Naive thymus-derived CD4-positive, alpha-beta T cell (primary cell): ENCODE measurements at places on chromosomes 11 and 22.

DNA sequence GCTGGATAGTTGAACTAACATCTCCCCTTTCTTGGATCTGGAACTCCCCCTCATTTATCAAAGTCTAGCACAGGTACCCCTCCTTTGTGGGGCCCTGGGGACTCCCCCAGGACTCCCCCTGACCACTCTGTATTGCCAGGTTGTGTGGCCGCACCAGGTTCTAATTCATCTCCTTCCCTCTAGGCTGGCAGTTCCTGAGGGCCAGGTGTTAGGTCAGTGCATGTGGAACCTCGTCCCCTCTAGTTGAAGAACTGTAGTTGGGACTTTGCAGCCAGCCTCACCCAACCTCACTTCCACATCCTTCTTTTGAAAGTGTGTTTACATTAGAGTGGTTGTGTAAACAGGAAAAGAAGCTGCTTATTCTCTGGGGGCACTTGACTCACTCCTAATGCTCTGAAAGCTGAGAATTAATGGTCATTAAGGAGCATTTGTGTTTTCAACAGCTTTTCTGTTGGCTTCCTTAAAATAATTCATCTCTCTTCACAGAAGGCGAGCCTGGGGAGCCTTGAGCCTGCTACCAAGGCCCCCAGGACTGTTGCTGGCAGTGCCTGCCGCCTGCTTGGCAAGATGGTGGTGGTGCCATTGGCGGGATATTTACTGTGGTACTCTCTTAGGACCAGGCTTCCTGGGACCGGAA lies 11.8 kb downstream of the UPB1 start:
- no peak for DNase-seq

GRCh38 chr11:111388842-111389241 lies 9.8 kb upstream of the POU2AF1 start:
- DNase-seq = no peak

DNA sequence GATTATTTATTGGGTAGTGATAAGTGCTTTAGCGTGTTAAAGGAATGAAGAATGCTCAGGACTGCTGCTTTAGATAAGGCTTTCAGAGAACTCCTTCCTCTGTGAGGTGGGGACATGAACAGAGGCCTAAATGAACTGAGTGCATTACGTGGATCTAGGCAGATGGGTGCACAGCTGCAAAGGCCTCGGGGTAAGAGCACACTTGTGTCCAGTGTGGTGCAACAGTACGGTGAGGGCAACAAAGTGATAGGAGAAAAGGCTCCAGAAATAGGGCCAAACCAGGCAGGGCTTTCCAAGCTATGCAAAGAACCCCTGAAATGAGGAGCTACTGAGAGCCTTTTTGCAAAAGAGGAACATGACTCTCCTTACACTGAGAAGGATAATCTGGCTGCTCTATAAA lies 45.3 kb upstream of the ARHGAP32 start:
- DNase-seq = no peak

DNA sequence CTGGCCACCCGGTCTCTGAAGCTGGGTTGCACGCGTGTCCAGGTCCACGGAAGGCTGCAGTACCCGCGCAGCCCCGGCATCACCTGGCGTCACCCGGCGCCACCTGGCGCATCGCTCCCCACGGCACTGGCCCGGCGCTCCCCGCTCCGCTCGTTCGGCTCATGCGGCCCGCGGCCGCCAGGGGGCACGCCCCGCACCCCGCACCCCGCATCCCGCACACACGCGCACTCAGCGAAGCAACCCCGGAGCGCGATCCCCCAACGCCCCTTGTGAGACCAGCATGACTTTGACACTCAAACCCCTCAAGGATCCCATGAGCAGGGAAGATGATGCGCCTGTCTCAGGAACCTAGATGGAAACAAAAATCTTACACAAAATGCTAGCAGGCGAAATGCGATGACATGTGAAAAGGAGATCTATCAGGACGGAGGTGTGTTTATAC lies 11.9 kb downstream of the B3GNT6 start:
- peak; percentile 67 for DNase-seq

- DNase-seq = peak; percentile 41
Measured at GRCh38 chr22:38766076-38766777, 10.4 kb upstream of the SUN2 start.

- DNase-seq = no peak
Measured at GRCh38 chr11:22703040-22703439, 36.6 kb downstream of the GAS2 start.

DNA sequence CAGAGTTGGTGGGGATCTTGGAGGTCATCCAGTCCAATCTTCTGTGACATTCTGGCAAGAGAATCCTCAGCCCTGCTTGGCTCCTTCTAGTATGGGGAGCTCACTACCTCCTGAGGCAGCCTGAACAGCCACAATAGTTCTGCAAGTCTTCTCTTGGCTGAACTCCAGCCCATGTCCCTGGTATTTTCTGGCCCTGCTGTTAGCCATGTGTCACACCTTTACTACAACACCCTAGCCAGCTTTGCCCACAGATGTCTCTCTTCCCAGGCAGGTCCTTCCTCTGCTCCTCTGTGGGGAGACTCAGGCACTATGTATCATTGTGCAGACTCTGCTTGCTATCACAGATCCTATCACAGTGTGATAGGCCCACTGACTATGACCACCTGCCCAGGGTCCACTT lies 297.7 kb downstream of the CTTN start:
- DNase-seq = no peak

GRCh38 chr11:10990160-10990559 lies 132.3 kb upstream of the ZBED5 start:
- no peak for DNase-seq

DNA sequence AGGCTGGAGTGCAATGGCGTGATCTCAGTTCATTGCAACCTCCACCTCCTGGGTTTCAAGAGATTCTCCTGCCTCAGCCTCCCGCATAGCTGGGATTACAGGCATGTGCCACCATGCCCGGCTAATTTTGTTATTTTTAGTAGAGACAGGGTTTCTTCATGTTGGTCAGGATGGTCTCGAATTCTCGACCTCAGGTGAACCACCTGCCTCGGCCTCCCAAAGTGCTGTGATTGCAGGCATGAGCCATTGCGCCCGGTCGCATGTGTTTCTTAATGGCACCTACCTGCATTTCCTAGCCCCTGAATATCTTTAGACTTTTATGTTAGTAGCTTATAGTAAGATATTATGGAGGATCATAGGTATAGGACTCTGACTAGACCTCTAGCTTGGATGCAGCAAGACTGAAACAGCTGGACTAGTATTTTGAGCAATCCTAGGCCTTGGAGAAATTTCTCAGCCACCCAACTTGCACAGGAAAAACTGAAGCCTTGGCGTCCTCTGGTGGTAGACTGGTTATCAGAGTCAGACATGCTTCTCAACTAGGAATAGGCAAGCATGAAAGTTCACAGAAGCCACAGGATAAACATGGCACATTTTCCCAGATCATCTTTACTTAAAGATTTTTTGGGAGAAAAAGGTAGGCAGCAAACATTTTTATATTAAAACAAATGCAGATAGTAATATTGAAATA lies 22.7 kb upstream of the C1QTNF4 start:
- DNase-seq = no peak

DNA sequence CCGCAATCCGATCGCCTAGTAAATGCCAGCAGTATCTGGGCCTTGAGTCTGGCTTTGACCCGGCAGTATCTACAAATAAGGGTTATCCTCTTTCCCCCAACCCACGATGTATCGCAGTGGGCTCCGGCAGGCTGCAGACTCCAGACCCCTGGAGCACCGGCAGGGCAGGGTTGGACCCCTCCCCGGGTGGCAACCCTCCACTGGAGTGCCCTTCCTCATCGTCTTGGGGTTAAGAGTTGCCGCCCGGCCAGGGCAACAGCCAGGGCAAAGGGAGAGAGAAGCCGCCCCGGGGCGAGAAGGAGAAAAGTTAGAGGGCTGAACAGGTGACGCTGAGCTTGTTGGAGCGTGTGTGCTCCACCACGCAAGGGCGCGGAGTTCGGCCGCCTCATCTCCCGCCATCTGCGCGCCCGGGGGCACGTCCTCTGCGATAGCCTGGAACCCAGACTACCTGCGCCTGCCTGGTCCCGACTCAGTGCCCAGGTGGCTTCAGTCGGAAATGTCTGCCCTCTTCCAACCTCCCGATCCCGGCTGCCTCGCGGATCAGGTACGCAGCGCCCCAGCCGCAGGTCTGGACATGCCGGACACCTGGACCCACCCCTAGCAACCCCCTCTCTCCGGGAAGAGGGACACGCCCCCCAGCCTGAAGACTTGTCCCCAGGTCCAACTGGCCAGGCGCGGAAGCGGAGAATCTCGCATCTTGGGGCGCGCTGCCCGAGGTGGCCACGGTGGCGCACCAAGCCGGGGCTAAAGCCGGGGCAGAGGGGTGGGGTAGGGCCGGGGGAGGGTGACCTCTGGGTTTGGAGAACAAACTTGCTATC lies 1.2 kb downstream of the DSCAML1 start:
- no peak for DNase-seq

- DNase-seq = peak; percentile 25
Measured at GRCh38 chr11:74702383-74703007, 28.7 kb downstream of the CHRDL2 start.

- no peak for DNase-seq
Measured at GRCh38 chr11:46427364-46427763, 35.8 kb upstream of the CHRM4 start.

- no peak for DNase-seq
Measured at GRCh38 chr22:49305966-49306631, 521.6 kb downstream of the BRD1 start.

- no peak for DNase-seq
Measured at GRCh38 chr22:19473578-19473977, 5.4 kb downstream of the UFD1 start.

- DNase-seq = no peak
Measured at GRCh38 chr11:44133335-44133946, 38.0 kb downstream of the EXT2 start.

DNA sequence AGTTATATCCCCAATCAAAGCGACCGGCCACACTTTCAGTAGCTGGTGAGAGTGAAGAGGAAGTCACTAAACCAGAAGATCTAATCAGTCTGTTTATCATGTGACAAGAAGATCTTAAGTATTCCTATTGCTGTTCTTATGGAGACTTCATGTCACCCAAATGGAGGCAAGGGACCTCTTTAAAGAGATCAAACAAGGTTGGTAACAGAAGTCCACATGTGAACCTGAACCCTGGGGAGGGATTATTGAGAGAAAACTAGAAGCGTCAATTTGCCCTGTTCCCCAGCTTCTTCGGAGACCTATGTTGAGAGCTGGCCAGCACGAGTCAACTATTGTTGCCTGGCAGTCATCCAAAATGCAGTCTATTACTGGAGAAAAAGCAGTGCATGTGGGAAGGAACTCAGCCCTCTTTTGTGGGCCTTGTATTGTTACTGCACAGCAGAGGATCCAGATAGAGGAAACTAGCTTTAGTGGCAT lies 76.9 kb upstream of the CTSC start:
- peak; percentile 44 for DNase-seq

DNA sequence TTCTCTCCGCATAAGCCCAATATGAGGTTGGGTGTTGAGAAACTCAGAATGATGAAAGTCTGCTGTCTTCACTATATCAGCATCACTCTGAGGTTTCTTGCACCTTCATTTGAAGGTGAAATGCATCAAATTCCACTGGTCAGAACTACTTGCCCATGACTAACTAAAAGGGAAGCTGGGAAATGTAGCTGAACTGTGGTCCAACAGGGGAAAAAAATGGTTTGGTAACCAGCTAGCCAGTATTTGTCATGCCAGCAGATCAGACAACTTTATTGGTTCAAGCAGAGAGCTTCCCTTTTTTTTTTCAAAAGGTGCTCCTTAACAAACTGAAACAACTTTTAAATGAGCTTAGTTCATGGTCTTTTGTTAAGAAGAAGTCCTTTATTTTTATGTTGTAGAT lies 14.2 kb upstream of the PIK3C2A start:
- DNase-seq = no peak

GRCh38 chr11:85698195-85698594 lies 12.2 kb upstream of the CCDC89 start:
- no peak for DNase-seq

DNA sequence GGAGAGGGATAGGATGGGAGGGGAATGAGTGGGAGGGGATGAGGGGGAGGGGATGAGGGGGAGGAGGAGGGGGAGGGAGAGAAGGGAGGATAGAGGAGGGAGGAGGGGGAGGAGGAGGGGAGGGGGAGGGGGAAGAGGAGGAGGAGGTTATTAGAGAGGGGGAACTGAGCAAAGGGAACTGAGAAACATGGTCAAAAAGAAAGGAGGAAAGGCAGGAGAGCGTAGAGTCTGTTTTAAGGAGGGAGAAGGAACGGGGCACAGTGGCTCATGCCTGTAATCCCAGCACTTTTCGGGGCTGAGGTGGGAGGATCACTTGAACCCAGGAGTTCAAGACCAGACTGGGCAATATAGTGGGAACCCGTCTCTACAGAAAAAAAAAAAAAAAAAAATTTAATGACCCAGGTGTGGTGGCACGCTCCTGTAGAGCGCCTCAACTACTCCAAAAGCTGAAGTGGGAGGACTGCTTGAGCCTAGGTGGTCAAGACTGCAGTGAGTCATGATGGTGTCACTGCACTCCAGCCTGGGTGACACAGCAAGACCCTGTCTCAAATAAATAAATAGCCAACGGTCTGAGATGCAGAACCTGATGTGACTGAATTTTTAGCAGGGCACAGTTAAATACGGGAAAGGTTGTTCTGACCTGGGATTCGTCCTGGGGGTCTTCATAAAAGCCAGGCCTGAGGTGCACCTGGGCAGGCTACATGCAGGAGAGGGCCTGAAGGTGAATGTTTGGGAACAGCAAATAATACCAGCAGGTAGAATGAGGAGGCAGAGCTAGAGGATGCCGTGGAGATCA lies 4.0 kb downstream of the B3GNT6 start:
- DNase-seq = no peak

GRCh38 chr11:34050581-34051348 lies 766 bp upstream of the CAPRIN1 start:
- DNase-seq = no peak

- no peak for DNase-seq
Measured at GRCh38 chr22:17079572-17079971, 5.2 kb upstream of the IL17RA start.

DNA sequence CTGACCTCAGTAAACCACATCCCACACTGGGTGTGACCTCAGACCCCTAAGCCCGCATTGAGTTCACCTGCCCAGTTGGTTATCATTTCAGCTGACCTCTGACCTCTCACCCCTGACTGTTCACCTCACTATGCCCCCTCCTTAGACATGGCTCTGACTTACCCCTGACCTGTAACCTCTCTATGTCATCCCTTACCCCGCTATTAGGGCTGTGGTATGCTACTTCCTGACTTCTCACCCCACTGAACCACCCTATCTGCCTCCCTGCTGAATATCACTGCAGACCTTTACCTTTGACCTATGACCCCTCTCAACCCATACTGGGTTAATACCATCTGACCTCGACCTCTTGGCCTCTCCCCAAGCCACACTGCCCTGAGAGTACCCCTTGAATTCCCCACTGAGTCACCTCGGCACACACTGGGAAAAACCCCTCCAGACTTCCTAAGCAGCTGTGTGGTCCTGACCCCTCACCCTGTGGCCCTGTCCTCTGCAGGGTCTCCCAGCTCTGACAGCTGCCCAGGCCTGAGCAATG lies 8.3 kb downstream of the PLCB3 start:
- DNase-seq = no peak
